ENCODE measurements at places on chromosomes 3 and 15.
A peak's percentile ranks its signal among the peaks of the same experiment; 100 is the strongest.

DNA sequence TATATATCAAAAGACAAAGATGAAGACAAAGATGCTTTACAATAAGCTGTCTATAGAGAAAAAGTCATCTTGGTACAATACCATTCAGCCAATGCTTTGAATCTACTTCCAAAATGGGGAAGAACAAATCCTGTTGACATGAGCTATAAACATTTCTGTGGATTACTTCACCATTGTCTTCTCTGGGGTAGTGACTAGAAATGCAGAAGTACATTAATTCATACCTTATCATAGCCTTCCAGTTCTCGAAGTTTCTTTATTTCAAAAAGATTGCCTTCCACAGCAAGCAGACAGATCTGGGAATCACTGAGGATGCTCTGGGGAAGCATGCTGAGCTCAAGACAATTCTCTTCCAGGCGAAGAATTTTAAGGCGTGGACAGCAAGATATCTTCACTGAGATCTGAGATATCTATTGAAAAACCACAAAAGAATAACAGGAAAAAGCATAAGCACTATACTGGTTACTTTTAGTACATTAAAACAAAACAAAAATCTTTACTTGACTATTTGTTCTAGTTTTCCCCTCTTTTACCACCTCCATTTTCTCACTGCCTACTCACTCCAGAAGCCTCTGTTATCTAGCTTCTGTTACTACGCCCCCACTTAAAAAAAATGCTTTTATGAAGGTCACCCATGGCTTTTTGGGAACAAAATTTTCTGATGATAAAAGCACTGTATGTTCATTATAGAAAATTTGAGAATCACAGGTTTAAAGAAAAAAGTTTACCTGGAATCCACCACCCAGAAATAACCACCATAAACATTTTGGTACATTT, 3.6 kb downstream of the LRRC57 start:
- no peak for DNase-seq

DNA sequence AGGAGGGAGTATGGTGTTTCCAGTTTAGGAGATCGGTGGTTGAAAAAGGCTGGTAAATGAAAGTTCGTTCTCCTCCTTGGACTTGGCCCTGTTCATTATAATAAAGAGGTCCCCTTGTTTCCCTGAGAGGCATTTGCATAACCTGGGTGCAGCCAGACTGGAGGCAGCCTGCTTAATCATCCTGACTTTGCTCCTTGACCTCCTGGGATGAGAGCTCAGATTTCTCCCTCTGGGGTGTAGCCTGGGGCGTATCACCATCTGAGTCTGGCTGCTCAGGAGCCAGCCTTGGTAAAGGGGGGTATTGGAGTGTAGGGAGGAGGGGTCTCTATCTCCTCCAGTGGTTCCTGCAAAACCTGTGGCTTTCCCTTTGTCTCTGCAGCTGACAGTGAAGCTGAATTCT, 21.3 kb upstream of the ACAD9 start:
- no peak for DNase-seq

- no peak for DNase-seq
Observed at GRCh38 chr15:60652870-60653269, 173.9 kb upstream of the ICE2 start.

- peak; percentile 2 for DNase-seq
Observed at GRCh38 chr3:35393901-35394799, 245.2 kb upstream of the ARPP21 start.

- DNase-seq = no peak
Observed at GRCh38 chr3:107910713-107911259, 180.0 kb downstream of the CD47 start.

GRCh38 chr3:46935168-46935858, 41.2 kb downstream of the CCDC12 start:
- DNase-seq = no peak

DNA sequence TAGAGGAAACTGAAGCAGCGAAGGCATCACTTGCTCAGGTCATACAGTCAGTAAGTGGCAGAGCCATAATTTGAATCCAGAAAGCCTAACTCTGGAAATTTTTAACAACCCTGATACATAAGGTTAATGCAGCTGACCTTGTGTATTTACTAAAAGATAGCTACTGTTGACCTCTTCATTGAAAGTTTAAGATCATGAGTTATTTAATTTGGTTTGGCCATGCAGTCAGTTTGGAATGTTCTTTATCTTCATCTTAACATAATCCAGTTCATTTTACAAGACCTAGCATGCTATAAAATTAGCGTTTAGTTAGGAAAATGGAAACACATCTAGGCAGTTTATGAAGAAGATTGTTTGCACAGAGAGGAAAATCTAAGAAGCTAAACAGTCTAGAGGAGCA, 240.9 kb downstream of the RBMS3 start:
- no peak for DNase-seq

DNA sequence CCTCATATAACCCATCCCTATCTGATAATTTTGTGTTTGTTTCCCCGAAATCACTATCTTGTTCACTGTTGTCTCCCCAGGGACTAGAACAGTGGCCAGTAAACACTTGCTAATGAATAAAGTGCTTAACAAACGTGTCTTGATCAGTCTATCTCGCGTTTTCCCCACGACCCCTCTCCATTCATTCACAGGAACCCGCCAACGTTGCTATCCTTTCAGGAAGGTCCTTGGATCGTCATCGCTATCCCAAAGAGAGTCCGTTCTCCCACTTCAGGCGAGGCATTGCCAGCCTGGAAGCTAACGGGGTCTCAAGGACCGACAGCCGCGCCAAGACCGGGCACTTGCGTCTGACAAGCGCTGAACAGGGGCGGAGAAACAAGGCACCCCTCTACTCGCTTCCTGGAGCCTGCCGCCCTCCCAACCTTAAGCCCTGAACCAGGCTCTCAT, 344 bp downstream of the LINS1 start:
- DNase-seq = no peak

Data from nephron progenitor cell (in vitro differentiated cells).